Activated B cell treated with CpG ODN at 0.5 μM for 24 hours (primary cell): ENCODE measurements at places on chromosomes 2 and 18. TPM values are rescaled to one million over a fixed set of nuclear protein-coding genes. Genes with fewer than 3 reads are reported as not detected.

The EFHD1 gene
- total RNA-seq = not detected in 2 replicates

The CHRND gene
- not detected in 2 replicates for total RNA-seq

- no peak overlapping the region for H3K4me3 ChIP-seq
- no peak overlapping the region for H3K27ac ChIP-seq
- no peaks in the 10 kb centered on the region for H3K4me1 ChIP-seq
- H3K36me3 ChIP-seq = peaks cover 3% of the 10 kb centered on the region
Observed at GRCh38 chr2:242002944-242003343, 133.4 kb downstream of the RTP5 start.

DNA sequence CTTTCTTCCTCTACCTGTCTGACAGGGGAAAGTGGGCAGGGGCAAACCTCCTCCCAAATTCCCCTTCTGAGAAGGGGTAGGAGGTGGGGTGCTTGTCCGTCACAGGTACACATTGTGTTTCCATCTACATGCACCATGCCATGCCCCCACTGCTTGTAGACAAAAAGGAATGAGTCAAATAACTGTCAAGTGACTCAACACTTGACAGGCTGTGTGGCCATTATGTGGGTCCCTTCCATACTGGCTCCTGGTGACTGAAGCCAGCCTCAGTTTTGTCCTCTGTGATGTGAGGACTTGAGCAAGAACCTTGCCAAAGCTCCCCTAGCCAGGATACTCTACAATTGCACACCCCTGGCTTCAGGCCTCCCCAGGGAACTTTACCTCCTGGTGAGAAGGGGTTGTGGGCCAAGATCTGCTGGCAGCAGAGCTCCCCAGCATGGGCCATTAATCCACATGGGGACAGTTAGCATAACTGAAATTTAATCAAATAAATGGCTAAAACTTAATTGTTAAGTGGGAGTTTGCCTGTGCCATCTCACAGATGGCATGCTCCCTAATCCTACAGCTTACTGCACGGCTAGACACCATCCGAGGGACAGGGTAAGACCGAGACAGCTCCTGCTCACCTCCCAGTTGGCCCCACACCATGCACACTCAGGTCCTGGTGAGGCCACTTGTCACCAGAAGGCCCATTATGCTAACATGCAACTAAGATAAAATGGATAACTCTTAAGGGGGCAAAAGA lies 140.2 kb downstream of the BCL11A start:
- DNase-seq = peak; percentile 30
- no peaks in the 10 kb centered on the region for H3K36me3 ChIP-seq
- H3K27me3 ChIP-seq = no peaks in the 10 kb centered on the region
- peaks cover 91% of the 10 kb centered on the region for H3K4me1 ChIP-seq

- H3K36me3 ChIP-seq = peaks cover 83% of the 10 kb centered on the region
- DNase-seq = no peak
- no peaks in the 10 kb centered on the region for H3K4me1 ChIP-seq
- no peaks in the 10 kb centered on the region for H3K27me3 ChIP-seq
Observed at GRCh38 chr2:159817283-159817682, 19.3 kb upstream of the CD302 start.

GRCh38 chr2:160694221-160694620 lies 200.6 kb upstream of the RBMS1 start:
- H3K27ac ChIP-seq = no peak overlapping the region
- DNase-seq = no peak
- H3K4me1 ChIP-seq = no peaks in the 10 kb centered on the region

DNA sequence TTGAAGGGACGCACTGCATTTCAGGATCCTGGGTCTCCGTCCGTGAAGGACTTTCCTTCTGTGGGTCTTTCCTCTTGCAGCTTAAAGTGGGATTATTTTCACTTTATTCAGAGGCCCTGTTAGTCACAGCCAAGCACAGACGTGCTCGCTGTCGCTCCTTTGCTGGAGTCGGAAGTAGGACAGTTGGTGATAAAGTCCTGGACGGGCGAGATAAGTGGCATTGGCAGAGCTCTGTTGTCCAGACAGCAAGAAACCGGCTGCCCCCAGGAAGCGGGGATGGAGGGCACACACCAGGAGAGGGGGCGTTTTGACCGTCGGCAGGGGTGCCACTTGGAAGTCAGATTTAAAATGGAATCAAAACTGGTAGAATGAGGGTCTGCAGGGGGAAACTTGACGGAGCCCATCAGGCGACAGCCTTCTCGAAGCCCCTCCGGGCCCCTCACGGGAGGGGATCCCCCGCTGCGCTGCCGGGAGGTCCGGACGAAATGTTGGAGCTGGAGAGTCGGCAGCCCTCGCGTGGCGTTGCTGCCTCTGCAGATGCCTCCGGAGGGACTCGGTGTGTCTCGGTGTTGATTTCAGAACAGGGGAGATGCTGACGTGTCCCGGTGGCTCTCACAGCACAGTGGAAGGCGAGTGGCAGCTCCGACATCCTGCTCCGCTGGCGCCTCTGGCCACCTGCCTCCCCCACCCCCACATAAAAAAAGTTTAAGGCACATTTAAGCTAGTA lies 124.2 kb downstream of the NFATC1 start:
- peak overlapping the region; percentile 78 for H3K4me3 ChIP-seq
- no peaks in the 10 kb centered on the region for H3K27me3 ChIP-seq
- H3K27ac ChIP-seq = peak overlapping the region; percentile 82
- H3K36me3 ChIP-seq = peaks cover 15% of the 10 kb centered on the region
- H3K4me1 ChIP-seq = peaks cover 82% of the 10 kb centered on the region
- peak; percentile 20 for DNase-seq
